ENCODE measurements at places on chromosomes 4 and X.

DNA sequence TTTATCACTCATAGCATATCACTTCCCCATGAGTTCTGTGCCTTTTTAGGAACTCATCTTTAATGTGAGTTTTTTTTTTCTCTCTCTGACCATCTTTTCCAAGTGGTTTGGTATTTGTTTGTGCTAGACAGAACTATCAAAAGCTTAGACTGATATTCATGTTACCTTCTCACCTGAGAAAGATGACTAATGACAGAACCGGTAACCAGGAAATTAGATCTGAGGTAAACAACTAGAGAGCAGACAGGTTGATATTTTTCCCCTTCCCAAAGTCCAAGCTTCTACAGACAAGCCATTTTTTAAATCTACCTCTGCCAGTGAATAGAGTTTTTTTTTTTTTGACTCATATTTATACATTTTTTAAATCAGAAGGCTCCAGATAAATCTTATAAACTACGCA is 17.0 kb upstream of the SRD5A3 start:
- no peak for DNase-seq

DNA sequence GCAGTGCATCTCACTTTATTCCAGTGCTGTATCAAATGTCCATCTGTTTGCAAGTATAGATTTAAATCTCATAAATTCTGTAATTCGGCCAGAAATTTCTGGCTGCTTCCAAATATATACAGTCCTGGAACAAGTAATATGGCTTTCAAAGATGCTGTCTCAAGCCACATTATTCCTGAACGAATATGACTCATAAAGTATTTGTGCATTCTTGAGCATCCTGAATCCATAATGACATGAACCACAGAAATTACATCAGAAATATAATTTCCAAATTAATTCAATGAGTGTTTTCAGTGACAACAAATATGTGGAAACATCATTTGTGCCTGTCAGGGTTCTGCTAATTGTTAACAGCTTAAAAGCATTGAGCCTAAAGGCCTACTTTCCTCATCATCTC is 140.9 kb upstream of the HPGD start:
- no peak for DNase-seq

DNA sequence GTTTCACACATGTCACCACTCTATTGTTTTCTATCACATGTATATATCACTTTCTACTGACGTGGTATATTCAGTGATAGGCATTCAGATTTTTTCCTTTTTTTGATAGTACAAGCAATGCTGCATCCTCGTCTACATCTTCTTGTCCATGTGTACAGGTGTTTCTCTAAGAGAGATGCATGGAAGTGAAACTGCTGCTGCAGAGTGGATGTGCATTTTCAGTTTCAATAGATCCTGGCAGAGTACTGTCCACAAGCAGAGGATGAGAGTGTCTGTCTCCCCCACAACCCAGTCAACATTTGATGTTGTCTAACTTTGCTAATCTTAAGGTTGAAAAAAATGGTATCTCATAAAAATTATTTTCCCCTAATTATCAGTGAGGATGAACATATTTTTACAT is 194.0 kb upstream of the CASK start:
- no peak for DNase-seq

DNA sequence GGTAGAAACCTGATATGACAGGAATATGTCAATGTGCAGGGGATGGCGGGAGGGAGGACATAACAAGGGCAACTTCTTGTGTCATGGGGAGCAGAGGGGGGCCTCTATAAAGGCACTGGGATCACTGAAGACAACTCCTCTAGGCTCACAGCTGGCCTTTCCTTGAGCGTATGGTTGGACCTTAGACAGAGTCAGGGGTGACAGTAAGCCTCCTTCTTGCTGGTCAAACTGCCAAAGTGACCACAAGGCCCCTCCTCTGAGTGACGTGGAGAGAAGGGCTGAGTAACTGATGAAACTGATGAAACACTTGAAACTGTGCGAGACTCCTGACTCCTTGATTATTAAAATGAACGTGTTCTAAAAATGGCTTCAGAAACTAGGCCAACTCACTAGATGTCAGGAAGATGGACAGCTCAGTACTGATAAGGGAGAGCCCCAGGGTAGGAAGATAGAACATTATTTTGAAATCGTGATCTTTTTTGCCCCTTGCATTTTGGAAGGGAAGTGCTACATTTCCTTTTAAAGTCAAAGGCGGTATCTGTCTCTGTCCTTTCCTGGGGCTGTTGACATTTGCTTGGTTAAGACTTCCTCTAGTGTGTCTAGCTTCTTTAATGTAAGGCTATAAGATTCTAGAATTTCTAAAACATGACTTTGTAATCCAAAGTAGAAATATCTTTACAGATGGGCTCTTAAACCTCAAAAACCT is 1.6 kb downstream of the RAB33A start:
- DNase-seq, result no peak

- DNase-seq, result no peak
Measured at GRCh38 chr4:122674371-122674770, 53.5 kb upstream of the IL21 start.

GRCh38 chrX:13069771-13070416 is 25.5 kb upstream of the FAM9C start:
- no peak for DNase-seq

DNA sequence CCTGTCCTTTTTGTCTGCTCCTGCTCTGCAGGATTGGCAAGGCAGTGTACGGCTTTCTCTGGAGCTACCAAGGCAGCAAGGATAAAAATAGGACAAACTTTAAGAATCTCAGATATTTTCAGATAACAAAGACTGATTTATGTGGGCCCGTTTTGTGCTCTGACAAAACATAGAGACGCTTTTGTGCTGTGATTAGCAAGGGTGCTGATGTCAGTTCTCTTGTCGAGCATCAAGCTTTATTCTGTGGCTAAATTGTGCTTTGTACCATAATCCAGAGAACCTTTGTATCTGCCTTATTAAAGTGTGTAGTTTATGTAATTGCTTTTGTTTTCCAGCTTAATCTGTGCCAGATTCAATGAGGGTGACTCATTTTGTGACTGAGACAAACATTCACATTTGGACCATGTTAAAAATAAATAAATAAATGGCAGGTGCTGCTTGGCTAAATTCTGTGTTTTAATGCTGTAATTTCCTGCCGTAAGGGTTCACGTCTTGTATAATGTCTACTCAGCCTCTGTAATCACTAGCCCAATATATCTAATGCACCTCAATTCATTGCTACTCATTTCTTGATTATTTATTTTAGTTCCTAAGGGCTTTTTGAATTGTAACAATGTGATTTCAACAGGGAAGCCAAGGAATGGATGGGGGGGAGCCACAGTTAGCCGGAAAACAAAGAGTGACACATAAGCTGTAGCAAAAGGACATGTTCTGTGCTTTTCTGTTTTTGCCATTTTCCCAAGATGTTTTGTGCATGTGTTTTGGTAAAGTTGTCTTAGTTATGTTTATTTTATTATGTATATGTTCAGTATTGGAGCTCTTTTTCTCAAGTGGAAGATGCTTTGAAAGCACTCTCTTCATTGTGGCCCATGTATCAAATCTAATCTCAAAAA is 75.1 kb downstream of the GAB1 start:
- DNase-seq, result no peak

DNA sequence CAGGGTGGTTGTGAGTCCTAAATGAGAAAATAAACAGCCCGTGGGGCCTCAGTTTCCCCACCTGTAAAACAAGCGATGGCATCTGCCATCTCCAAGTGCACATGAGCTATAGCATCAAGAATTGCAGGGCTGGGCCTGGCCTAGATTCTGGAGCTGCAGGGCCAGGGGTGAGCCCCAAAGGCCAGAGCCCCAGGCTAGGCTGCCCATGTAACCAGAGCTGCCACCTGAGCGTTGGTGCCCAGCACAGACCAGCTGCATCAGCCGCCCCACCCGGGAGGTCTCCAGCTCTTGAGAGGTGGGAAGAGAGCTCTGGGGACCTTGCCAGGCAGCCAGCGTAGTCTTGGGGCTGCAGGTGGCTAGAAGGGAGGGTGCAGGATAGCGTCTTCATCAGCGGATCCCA is 27.0 kb upstream of the GPR78 start:
- DNase-seq, result no peak

DNA sequence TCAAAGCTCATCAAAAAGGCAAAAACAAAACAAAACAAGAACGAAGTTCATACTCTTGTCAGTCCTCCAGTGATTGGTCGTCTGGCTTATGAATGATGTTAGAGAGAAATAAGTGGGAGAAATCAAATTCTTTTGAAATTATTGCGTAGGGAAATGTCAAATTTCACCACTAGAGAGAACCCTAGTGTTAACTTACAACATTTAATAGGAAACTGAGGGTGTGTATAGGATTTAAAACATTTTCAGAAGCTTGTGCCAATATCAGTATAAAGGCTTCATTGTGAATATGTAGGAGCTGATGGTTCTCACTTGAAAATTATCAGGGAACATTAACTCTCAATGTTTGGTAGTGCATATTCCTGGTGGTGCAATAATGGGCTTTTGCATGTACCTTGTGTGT is 17.4 kb downstream of the ADH6 start:
- no peak for DNase-seq

DNA sequence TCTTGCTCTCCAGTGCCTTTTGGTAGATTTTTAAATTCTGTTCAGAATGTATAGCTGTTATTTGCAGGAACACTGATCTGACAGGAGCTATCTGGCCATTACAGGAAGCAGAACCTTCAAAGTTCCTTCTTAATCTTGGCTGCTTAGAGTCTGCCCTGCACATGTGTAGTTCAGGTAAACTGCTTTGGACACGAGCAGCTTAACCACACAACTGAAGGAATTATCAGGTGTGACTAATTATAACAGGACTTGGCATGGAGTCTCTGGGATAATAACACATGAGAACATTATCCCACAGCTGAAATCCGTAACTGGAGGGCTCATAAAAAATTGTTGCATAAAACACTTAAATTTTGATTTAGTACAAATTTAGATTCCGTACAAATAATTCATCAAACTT is 11.6 kb upstream of the ING2 start:
- no peak for DNase-seq

GRCh38 chr4:181372014-181372413 is 871.2 kb upstream of the TENM3 start:
- DNase-seq, result no peak

GRCh38 chr4:53852343-53852742 is 212.1 kb downstream of the CHIC2 start:
- DNase-seq, result no peak

DNA sequence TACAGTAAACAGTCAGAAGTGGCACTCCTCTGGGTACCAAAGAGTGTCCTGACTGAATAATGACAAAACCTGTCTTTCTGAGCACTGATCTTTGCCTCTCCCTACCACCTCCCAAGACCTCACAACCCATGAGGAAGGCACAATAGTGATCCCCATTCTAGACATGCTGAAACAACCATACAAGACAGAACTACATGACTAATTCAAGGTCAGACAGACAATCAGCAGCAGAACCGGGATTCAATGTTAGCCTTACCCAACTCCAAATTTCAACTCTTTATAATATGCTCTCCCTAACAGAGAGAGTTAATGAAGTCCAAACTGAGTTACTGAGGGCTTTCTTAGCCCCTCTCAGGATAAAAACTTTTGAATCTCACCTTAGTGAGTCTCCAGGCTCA is 71.0 kb downstream of the IRF2 start:
- DNase-seq, result no peak

- no peak for DNase-seq
Measured at GRCh38 chrX:38484607-38485498, 76.5 kb upstream of the TSPAN7 start.

GRCh38 chr4:81470456-81471297 is 1.0 kb downstream of the RASGEF1B start:
- no peak for DNase-seq

DNA sequence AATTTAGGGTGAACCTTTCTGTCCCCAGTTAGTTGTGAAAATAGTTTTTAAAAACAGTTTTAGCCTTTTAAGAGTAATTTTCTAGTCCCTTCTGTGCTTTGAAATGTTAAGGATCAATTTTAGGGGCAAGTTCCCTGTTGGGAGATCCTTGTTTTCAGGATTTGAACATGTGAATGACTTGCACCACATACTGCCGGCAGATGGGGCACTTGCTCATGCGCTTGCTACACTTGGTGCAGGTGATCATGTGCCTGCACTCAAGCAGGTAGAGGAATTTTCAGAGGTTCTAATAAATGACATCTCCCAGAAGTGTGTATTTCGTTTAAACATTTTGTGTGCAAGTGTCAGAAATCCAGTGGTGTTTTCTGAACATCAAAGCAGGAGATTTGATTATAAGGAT is 195.9 kb downstream of the CHM start:
- DNase-seq, result no peak

GRCh38 chrX:15834827-15835595 is 19.6 kb downstream of the AP1S2 start:
- no peak for DNase-seq

DNA sequence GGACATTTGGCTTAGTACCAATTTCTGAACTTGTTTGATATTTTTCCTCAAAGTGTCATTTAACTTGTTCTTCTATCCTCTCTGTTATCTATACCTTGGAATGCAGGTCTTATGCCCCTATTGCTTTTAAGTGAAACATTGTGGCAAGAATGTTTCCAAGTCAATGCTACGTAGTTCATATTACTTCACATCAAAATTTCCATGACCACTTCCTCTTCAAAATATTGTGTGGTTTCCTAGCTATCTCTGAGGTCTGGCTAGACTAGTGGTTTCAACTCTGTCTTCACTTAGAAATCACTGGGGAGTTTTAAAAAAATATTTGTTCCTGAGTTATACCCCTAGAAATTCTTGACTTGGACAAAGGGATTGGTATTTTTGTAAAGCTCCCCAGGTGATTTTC is 20.2 kb upstream of the RASGEF1B start:
- no peak for DNase-seq

DNA sequence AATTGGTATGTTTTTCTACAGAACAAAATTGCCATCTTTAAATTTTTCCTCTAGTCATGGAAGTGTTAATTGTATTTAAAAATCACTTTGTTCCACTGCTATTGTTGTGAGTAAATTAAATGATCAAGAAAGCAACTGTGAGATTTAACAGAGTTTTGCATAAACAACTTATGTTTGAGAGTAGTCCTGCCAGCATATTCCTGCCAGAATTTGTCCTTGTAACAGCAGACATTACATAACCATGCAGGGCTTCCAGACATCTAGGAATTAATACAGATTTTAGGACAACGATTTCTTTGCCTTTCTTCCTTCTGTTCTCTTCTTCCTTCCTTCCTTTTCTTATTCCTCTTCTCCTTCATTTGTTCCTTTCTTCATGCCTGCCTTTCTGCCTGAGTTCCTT is 125.5 kb downstream of the HTR2C start:
- DNase-seq, result no peak

DNA sequence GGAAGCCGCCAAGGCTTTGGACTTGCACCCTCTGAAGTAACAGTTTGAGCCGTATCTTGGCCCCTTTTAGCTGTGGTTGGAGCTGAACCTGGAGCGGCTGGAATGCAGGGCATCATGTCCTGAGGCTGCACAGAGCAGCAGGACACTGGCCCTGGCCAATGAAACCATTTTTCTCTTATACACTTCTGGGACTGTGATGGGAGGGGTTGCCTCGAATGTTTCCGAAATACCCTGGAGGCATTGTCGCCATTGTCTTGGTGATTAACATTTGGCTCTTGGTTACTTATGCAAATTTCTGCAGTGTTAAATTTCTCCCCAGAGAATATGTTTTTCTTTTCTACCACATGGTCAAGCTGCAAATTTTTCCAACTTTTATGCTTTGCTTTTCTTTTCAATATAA is 137.2 kb downstream of the MAGEC1 start:
- DNase-seq, result no peak

All from SW 1271 (cell line).